ENCODE measurements at places on chromosomes 7 and 10.

DNA sequence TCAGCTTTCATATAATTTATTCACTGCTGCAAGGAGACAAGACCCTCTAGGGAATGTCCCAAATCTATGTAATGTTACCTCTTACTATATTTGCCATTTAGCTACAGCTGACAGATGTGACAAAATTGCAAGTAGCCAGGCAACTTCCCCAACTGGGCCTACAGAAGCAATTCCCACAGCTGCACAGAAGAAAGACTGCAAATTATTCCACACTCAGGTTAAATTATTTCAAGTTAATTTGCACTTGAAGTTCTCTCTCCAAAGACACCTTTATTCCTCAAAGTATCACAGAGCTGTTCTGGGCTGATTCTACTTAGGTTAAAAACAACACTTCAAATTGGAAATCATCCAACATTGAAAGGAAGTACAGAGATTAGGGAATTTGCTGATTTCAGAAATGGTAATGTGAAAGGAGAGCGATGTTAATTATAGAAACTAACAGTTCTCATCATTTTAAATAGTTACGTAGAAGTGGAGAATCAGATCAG lies 133.6 kb downstream of the THSD7A start:
- no peak for DNase-seq

DNA sequence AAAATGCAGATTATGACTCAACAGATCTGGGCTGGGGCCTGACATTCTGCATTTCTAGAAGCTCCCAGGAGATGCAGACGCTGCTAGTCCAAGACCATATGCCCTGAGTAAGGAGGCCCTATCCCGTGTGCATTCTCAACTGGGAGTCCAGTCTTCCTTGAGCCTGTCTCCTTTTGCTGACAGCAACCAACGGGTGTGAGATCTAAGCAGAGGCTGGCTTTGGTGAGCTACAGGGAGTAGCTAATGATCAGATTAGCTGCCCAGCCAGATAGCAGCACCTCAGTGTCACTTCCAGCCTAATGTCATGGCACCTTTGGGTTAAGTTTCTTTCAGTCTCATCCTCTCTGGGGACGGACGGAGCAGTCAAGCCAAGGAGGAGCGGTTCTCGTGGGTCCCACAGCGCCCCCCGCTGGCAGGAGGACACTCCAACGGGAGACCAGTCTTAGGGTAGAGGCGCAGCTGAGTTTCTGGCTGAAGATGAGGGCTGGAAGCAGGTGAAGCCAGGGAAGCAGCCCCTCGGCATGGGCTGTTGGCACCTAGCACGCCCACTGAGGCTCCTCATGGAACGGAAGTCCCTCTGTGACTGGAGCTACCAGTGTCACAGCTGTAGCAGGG lies 154.0 kb downstream of the CCDC3 start:
- DNase-seq, result no peak

DNA sequence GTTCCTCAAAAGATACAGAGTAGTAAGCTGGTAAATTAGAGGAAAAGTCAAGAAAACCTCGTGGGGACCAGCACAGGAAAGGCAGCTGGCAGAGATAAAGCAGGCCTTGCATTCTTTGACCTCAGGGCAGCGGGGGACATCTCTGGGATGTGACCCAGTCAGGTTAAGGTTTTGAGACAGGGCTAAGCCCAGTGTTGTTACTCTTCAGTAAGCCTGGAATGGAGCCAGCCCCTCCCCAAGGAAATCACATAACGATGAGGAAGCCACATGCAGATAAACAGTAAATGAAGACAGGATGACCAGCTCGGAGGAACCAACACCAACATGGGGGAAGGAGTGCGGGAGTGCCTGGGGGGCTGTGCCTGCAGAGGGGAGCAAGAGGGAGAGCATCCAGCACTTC lies 99.6 kb downstream of the JAZF1 start:
- no peak for DNase-seq

GRCh38 chr7:138226745-138227279 lies 150.6 kb downstream of the AKR1D1 start:
- no peak for DNase-seq

DNA sequence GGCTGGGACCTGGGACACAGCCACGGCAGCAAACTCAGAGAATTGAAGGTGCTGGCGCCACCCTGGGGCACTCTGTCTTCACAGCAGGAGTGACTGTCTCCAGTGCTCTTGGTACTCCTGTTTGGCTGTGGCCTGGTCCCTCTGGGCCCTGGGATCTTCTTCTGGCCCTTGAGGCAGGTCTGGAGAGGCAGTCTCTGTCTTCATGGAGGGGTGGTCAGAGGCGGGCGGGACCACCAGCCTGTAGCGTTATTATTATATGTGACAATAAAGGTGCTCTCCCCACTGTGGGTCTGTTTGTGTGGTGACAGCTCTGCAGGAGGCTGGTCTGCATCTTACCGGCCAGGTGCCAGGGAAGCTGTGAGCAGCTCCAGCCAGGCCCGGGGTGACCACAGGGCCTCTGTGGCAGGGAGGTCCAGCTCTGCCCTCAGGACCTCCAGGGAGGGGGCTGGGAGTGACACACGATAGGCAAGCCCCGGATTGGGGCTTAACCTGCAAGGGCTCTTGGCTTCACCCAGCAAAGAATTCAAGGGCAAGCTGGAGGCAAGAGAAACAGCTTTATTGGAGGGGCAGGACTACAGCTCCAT lies 70.3 kb downstream of the MYL10 start:
- no peak for DNase-seq

DNA sequence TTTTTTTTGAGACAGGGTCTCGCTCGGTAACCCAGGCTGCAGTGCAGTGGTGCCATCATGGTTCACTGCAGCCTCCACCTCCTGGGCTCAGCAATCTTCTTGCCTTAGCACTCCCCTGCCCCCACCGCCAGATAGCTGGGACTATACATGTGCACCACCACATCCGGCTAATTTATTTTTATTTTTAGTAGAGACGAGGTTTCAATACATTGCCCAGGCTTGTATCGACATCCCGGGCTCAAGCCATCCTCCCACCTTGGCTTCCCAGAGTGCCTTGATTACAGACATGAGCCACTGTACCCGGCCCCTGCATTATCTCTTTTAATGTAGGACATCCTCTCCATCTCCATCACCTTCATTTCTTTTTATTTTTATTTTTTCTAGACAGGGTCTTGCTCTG lies 213.3 kb downstream of the CUX1 start:
- no peak for DNase-seq

DNA sequence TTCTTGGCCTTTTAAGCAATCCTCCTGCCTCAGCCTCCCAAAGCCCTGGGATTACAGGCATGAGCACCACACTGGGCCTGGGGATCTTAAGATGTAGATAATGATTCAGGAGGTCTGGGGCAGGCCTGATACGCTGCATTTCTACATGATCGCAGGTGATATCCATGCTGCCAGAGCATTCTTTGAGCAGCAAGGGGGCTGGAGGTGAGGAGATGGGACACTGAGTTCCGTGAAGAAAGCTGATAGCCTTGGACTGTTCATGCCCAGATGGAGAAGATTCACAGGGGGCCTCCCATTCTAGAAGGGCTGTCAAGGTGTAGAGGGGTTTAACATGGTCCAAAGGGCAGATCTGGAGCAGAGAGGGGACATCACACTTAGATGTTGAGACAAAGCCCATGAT lies 480.3 kb downstream of the RPS24 start:
- DNase-seq, result no peak

DNA sequence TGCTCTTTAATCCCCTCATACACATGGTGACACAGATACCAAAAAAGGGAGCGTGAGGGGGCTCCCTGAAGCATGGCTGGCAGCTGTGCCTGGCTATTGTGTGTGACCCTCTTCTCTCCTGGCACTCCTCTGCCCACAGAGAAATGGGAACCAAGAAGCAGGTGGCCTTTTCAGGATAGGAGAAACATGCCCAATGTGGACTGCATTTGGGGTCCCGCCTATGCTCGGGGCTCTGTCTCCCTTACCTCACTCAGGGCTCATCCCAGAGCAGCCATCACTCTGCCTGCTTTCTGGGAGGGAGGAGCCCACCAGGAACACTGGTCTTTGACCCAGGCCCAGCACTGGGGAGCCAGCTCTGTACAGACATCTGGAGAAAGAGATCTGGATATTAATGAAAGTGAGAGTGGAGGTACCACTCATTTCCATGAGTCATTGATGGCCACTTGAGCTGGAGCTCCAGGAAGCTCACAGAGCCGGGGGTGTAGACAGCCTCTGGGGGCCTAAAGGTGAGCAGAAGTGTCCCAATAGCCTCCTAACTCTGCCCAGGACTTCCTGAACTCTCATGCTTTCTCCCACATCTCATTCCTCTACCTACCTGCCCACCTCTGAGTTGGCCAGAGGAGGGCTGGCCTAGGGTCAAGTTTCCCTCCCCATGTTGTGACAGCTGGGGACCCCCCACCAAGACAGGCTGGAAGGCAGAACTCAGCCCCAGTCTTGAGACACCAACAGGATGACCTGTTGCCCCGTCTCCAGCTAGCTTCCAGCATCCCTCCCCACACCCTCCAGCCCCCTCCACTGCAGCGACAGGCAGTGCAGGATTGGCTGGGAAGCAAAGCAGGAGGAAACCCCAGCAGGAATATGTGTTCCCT lies 42.6 kb downstream of the DRGX start:
- no peak for DNase-seq

DNA sequence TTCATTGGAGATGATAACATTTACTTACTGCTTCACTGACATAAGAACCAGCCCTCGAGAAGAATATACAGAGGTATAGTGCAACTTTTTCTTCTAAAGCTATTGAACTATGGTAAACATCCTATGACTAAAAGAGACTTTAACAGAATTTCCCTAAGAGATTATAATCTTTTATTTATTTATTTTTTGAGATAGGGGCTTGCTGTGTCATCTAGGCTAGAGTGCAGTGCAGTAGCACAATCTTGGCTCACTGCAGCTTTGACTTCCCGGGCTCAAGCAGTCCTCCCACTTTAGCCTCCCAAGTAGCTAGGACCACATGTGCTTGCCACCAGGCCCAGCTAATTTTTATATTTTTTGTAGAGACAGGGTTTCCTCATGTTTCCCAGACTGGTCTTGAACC lies 258.5 kb upstream of the FERD3L start:
- DNase-seq, result no peak
